NK-92 treated with Interleukin-12 subunit alpha and Interleukin-12 subunit beta, amount 100 ng/mL, for 24 hours (cell line): ENCODE measurements at places on chromosomes 11 and 22.

DNA sequence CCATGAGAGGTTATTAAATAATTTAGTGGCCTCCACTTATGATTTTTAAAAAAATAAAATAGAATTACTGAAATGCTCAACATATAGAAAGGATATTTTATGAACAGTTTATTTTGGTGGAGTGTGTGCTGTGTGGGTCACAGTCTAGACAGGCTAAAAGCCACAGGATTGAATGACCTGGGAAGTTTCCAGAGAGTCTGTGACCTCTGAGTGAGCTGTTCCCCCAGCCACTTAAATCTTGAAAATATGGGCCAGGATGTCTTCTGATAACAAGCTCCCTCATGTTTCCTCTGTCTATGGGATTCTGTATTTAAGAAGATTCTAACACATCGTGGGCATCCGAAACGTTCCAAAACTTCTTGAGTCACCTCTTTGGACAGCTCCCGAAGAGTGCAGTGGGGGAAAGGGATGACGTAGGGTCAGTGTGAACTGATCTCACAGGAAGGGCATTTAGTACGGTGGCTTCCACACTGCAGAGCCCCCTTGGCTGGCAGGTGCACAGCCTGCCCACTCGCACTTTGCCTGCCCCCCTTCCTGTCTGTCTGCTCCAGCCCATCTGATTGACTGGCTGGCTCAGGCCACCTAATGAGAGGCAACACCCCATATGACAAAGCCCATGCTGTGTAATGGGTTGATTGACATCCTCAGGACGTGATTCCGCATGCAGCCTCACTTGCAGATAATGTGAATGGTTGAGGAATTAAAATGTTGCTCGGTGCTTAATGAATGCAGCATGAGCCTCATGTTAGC, 97.4 kb downstream of the NTM start:
- DNase-seq: no peak

DNA sequence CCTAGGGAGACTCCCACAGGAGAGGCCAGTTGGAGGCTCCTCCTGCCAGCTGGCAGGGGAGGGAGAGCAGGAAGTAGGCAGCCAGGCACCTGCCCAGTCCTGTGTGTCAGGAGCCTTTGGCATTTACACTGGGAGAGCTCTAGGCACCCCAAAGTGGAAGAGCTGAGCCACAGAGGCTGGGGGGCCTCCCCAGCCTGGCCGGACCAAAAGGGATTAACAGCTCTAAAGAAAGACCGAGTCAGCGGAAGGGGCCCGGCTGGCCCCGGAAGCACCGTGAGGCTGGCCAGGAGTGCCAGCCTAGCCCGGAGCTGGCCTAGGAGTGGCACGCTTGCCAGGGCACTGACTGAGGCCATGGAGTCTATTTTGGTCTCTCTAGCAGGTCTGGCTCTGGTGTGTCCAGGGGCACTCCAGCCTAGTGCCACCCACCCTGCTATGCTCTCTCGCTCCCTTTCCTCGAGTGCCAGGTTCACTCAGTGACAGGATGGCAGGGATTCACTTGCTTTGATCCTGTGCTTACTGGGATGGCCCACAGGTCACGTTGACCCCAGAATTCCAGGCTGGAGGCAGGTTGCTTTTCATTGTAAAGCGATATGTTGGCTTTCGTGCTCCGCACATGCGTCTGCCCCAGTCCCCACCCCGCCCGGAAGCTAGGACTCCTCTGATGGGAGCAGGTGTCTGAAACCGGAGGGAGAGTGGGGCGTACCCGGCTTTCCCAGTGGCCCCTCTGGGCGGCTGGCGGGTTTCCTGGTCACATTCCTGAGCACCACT, 3.3 kb upstream of the KMT5B start:
- no peak for DNase-seq

GRCh38 chr11:37504060-37504611, 906.1 kb upstream of the RAG2 start:
- no peak for DNase-seq

DNA sequence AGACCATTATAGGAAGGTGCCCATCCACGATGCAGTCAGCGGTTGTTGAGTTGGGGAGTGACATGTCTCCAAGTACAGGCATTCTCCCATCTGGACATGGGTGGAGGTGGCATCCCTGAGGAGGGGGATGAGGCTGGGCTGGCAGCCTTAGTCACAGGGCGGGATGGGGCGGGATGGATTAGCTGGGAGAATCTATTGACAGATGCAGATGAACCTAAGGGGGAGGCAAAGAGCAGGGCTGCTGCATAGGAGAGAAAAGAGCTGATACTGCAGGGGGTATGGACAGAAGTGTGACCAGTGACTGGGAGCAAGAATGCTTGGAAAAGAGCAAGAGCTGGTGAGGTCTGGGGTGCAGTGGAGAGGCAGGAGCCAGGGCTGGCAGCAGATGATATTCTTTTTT, 42.7 kb downstream of the SCN3B start:
- no peak for DNase-seq

GRCh38 chr11:8355416-8355742, 91.7 kb upstream of the LMO1 start:
- no peak for DNase-seq

- no peak for DNase-seq
Measured at GRCh38 chr11:117836077-117836960, 11.8 kb upstream of the FXYD2 start.

DNA sequence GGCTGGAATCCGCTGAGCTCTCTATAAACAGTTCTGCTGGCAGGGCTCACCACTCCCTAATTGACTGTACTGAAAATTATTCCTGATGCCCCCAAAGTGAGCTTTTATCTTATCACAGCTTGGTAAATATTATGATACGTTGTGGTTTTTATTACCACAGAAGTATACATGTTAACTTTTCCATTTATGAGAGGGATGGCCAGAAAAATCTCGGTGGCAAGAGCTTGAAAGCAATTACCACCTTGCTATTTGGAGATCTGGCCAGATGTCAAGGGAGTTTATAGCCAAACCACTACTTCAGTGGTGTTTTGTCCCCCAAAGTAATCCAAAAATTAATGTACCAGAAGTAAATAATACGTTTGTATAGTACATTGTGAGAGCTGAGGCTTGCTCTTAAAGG, 75.4 kb upstream of the RCN1 start:
- DNase-seq: no peak

DNA sequence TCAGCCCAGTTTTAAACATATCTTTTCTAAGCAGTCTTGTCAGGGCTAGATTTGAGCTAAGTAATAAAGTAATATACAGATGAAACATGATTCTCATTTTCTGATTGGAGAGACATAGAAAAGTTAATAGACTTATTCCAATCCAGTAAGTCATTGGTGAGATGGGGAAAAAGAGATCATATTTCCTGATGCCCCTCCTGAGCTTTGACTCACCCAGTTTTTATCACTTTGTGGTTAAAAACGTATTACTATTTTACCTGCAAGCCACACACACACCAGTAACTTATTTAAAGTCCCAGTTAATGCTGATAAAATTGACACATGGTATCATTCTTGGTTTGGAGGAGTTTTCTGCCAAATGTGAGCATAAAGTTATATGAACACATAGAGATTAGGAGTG, 306.8 kb downstream of the CADM1 start:
- DNase-seq: no peak

GRCh38 chr11:93501856-93502255, 41.3 kb downstream of the SMCO4 start:
- DNase-seq: no peak

DNA sequence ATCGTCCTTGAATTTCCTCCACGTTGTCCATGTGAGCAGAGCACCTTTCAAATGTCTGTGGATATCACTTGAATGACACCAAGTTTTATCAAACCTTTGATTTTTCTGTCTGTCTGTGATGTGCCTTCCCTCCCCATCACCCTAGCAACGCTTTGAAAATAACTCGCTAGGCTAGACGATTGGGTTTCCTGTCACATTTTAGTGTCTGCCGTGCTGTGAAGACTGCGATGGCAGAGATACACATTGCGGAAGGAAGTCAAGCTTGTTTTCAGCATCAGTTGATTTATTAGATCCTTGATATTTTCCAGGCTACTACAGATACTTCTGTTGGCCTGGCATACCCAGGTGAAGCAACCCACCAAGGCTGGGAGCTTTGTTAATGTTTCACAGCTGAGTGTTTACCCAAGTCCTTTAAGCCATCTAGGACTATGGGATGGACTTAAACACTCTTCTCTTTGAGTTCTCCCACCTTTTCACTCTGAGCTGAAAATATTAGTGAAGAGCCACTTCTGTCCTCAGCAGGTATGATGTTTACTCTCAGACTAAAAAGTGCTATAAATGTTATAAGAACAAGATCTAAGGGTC, 93.6 kb upstream of the CD44 start:
- no peak for DNase-seq

DNA sequence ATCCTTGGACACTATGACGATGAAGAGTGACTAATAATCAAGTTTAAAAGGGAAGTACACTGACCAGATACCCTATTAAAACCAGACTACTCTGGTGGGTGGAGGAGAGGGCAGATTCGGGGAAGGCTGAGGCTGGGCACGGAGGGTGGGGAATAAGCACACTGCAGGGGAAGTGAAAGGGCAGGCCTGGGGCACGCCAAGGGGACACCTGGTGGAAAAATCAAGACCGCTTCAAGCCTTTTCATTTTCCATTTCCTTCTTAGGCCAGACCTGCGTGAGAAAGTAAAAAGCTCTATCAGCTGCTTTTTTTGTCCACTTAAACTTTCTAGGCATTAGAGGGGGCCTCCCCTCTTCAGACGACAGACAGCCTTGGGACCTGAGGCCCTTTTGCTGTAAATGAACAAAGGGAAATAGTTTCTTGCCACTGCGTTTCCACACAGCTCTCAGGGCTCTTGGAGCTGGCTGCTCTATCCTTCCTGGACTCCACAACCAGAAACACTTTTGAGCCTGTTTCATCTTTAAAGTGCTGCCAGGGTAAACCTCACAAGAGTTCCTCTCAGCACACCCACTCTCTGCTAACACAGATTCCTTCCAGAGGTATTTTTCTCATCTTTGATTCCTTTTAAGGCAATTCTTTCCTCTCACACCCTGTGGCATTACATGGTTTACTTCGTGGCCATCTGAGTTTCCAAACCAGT, 25.0 kb upstream of the SERPIND1 start:
- DNase-seq: no peak

DNA sequence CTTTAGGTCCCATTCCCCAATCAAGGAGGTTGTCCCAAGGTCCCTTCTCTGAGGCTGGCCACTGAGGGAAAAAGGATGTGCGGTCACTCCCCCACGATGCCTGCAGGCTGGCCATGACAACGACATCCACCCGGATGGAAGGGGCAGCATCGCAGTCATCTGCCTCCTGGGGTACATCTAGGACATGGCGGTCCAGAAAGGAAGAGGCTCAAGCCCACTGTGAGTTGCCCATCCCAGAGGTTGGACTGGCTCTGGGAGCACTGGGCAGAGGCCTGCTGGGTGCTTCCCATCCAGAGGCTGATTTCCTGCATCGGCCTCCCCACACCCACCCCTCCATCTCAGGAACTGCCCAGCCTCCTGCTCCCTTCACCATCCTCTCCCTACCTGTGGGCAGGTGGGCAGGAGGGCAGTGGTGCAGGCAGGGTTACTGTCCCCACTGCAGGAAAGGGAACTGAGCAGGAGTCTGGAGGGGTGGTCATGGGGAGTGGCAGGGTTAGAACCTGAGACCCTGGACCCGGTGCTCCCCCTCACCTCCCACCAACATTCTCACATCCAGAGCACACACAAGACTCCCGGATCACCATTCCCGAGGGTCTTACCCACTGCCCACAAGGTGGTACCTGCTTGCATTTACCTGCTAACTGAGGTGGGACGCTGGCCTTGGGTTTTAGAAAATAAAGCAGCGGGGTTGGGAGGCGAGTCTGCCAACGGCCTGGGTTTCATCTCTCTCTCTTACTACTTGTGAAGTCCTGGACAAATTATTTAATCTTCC, 4.4 kb downstream of the RCE1 start:
- no peak for DNase-seq

DNA sequence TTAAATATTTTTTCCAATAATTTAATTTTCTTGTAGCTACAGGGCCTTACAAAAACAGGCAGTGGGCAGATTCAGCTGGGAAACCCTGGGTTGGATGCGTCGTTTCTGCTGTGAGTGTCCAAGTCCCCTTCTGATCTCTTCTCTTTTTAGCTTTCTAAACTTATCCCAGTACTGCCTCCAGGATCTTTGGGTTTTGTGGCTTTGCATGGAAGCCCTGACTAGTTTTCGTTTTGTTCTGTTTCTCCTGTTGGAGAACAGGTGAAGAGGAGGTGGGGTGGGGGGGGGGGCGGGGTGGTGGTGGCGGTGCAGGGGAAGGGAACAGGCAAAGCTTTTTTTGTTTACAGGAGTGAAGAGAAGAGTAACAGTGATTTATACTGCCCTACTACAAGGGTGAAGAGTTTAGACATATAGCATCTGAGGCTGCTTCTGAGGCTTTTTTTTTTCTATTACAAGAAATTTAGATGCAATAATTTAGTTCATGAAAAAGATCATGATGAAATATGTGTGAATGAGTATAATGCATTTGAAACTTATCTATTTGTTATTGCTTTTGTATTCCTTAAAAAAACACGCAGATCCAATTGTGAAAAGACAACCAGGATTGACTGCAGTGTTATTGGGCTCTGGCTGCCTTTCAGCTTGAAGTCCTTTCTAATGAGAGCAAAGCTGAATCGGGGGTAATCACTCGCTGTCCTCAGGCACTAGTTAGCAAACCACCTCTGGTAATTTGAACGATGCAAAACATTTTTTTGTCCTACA, 142.9 kb downstream of the NCAM1 start:
- no peak for DNase-seq
